ENCODE measurements at places on chromosomes 5 and 9.
A peak's percentile ranks its signal among the peaks of the same experiment; 100 is the strongest.

DNA sequence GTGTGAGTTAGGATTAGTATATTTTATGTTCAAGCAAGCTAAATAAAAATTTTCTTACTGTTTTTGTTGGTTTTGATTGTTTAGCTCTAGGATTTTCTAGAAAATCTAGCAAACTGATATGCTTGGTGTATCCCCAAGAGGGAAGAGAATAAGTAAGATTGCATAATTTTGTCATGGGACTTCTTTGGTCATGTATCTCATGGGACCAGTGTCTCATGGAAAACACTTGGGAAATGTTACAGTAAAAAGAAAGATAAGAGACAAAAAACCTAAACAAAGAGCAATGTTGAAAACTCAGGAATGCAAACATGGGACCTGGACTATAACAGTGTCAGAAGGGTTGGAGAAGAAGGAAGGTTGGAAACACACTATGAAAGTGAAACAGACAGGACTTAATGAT is 119.4 kb downstream of the TLR4 start:
- no peak for DNase-seq

DNA sequence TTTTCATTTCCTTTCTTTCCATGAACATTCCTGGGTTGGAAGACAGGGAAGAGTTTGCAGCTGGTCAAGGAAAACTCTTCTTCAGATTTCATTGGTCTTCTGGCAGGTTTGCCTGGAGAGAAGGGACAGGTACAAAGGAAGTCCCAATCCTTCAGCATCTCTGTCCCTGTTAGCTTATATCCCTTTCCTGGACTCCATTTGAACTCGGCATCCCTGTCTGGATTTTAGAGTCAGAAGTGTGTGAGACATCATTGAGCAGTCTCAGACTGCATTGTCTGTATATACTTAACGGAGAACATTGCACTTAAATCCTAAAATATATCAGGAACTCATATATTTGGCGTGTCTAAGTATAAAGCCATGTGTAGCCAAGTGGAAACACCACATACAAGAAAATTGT is 54.9 kb downstream of the ADGRV1 start:
- DNase-seq, result no peak

DNA sequence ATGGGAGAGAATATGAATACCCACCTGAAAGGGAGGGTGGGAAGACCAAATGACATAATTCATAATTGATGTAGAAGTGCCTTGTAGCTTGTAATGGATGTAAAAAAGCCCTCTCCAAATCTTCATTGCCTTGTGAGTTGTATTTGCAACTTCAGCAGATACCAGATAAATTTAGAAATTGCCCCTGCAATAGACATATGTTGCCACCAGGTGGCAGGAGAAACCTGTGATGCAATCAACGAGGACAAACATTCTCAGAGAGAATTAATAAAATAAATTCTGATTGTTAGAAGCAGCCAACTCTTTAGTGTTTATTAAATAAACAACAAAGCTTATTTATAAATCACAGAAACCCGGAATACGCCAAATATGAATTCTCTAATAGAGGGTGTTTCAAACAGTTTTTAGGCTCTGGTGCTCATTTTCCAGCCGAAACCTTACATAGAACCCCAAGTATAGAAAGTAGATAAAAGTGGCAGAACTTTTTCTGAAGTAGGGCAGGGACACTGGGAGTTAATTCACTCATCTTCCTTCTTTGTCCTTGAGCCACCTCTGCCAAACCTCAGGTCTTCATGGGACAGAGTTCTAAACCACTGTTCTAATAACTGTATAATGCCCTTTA is 147.8 kb downstream of the TMEM38B start:
- peak; percentile 25 for DNase-seq

DNA sequence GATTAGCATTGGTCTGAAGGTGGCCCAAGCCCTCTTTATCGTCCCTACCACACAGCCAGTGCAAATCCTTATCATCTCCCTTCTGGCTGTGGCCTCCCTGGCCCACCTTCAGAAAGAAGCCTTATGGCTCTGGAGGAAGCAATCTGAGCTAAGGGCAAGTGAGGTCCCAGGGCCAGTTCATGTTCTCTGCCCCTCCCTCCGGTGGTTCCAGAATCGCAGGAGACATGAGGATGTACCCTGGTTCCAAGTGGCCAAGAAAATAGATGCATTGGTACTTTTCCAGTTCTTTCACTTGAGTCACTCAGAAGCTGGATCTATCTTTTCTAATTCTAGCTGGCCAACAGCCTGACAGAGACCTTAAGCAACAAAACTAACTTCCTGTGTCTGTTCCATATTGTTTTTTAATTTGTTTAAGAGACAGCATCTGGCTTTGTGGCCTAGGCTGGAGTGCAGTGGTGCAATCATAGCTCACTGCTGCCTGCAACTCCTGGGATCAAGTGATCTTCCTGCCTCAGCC is 60.7 kb downstream of the LHFPL2 start:
- no peak for DNase-seq

- DNase-seq, result no peak
Measured at GRCh38 chr9:111582888-111583287, 16.6 kb downstream of the PTGR1 start.

- no peak for DNase-seq
Measured at GRCh38 chr5:56301069-56301468, 67.9 kb upstream of the ANKRD55 start.

DNA sequence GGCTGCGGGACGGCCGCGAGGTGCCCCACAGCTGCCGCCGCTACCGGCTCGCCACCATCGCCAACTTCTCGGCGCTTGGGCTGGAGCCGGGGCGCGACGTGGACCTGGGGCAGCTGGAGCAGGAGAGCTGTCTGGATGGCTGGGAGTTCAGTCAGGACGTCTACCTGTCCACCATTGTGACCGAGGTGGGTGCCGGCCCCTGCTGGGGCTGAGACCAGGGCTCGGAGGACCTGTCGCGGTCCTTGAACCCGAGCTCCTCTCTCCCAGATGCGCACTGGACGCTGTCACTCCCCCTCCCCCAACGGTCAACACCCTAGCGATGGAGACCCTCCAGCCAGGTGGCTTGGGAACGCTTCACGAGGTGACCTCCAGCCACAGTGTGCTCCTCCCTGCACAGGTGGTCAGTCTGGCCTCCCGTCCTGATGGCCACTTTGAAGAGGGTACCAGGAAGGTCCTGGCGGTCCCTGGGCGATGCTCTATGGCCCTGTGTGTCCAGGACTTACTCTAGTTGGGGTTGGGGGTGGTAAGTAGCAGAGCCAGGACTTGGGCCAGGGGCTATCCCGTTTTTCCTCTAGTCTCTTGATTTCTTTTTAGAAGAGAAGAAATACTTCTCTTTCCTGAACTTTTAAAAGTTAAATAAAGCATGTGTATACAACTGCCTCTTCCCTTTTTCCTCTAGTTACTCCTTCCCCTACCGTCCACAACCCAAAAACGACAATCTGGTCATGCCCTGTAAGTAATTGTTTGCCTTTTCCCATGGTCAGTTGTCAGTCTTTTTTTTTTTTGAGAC is 866 bp downstream of the SLC22A5 start:
- no peak for DNase-seq

DNA sequence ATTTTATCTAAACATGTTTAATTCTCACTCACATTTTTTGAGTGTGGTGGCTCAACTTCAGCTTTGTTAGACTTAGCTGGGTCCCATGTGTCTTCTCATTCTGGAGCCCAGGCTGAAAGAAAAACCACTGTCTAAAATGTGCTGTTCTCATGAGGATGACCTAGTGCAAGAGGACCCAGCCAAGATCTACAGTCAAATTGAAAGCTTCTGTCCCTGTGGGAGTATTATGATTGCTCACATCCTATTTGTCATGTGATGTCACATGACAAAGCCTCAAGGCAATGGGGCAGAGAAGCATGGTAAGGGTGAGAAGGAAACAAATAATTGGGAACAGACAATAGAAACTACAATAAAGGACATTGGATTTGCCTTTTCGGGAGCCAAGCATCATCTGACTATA is 113.4 kb upstream of the ASTN2 start:
- DNase-seq, result no peak

GRCh38 chr5:179254638-179255271 is 90.5 kb downstream of the ADAMTS2 start:
- DNase-seq, result no peak

DNA sequence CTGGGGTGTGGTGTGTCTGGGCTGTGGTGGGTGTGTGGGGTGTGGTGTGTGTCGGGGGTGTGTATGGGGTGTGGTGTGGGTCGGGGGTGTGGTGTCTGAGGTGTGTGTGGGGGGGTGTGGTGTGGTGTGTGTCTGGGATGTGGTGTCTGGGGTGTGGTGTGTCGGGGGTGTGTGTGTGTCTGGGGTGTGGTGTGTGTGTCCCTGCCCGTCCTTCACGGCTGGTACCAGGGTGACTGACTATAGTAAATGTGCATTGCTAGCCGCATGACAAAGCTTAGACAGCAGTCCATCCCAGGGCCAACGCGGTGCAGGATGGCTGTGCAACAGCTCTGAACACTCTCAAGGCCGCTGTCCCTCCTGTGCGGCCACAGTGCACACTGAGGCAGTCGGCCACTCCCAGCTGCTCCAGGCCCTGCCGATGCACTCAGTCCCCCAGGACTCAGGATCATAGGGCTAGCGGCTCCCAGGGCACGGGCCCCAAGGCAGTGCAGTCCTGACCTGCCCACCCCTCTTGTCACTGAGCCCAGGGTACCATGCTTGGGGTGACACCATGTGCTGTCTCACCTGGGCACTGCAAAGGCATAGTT is 54.0 kb downstream of the SECISBP2 start:
- peak; percentile 72 for DNase-seq

DNA sequence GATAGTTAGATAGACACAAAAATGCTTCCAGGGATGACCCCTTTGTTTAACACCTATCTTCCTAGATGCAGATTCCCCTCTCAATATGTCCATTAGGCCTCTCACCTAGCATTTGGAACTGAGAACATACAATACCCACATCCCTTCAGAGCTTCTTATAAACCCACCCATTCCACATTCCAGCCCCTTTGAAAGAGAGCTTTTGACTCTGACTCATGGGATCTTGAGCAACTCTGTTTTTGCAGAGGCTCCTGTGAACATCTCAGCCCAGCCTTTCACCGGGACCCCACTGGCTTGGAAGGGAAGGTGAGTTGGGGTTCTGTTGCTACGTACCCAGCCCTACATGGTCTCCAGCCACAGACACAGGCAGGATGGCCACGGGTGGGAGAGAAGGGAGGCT is 195.5 kb downstream of the FRMD3 start:
- DNase-seq, result no peak

- DNase-seq, result no peak
Measured at GRCh38 chr5:147404706-147405105, 105.2 kb downstream of the DPYSL3 start.

GRCh38 chr9:117772960-117773359 is 68.8 kb downstream of the TLR4 start:
- DNase-seq, result no peak

DNA sequence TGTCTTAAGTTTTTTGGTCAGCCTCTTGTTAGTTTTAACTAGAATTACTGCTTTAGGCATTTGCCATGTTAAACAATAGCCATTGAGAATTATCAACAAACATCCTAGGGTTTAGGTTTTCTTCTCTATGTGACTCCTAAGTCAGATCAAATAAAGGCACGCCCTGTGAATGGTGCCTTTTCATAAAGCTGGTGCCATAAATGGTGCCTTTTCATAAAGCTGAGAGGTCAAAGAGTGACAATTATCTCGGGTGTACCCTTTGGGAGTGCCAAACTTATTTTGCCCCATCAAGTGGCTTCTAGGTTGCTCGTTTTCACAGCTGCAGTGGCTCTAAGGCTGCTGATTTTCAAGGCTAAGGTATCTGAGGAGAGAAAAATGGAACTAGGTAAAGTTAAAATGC is 391.6 kb downstream of the DMRTA1 start:
- DNase-seq, result no peak

DNA sequence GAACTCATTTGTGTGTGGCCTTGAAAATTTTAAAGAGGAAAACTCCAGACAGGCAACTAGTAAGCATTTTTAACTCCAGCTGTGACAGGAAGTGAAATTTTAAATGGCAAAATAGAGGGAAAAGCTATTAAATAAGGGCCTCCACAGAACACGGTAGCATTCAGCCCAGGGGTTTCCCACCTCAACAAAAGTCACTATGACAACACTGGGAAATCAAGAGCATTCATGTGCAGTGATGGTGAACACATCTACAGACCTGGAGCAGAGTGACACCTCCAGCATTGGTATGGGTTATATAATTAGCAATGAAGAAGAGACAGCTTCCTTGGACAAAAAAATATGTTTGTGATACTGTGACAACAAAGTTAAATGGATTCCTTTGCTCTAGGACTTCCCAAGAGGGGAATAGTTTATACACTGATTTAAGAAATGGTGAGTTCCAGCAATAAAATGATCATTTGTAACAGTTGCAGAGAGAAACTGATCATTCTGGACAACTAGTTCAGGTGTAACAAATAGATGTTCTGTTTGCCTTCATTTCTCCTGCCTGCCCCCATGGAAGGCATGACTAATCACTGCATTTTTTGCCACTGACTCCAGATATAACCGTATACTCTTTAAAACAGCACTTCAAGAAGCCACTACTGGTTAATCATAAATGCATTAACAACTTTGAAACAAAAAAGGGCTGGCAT is 93.3 kb upstream of the SLC44A1 start:
- no peak for DNase-seq

DNA sequence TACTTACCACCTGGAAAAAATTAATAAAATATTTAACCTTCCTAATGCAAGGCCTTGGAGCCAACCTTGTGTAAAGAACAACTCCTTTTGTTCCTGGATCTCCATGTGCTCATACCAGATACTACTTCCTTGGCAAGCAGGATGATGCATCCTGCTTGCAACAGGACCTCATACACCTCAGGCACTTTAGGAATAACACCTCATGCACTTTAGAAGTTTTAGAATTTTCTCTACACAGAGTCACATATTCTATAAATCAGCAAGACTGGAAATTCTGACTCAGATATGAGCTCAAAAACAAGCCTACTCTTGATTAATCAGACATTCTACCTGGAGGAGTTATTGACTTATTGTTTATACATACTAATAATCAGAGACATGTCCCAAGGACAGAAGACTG is 209.6 kb upstream of the CDH10 start:
- DNase-seq, result no peak

DNA sequence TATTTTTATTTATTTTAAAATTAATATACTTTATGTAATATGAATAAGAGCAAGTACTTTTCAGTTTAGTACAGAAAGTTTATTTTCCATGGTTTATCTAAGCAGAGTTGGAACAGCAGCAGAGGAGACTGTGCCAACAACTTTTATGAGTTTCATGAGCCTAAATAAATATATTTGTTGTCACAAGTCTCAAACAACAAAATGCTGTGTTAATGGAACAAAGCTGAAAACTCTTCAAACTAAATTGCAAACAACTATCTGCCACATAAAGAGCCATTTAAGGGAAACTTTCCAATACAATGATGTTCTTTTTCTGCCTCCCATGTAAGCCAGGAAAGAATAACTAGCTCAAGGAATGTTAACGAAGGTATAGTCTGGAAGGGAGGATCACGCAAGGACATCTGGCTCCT is 96.1 kb downstream of the FBN2 start:
- DNase-seq, result no peak

GRCh38 chr5:59684388-59685190 is 208.9 kb downstream of the PDE4D start:
- DNase-seq, result no peak

- no peak for DNase-seq
Measured at GRCh38 chr5:124328201-124328600, 418.2 kb downstream of the ZNF608 start.

- no peak for DNase-seq
Measured at GRCh38 chr5:84748313-84748712, 363.6 kb upstream of the EDIL3 start.
